Activated T-cell treated with anti-CD3 and anti-CD28 coated beads, Interleukin-2, amount 50 U/mL, for 72 hours (primary cell): ENCODE measurements at places on chromosomes 7 and 10. TPM values are rescaled to one million over a fixed set of nuclear protein-coding genes. Genes with fewer than 3 reads are reported as not detected.
A peak's percentile ranks its signal among the peaks of the same experiment; 100 is the strongest.

Gene ARPC1B
- 202 TPM for total RNA-seq

Gene ARHGEF5
- total RNA-seq, result 13.4 TPM

DNA sequence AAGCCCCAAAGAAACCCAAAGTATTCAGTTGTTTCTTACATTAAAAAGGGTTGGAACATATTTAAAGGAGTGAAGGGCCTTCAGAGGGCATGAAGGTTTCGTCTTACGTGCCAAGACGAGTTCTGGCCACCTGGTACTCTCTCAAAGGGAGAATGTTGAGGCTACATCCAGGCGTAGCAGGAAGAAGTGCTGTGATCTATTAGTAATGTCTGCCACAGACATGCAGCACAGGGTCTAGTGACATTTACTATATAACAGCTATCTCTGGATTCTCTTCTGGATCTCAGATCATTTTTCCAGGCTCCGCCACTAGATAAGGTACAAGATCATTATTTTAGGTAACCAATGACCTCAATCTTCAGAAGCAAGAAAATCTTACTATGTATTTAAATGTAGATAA is 76.5 kb upstream of the ARID5B start:
- no peaks in the 10 kb centered on the region for H3K36me3 ChIP-seq
- H3K27ac ChIP-seq, result no peak overlapping the region
- H3K27me3 ChIP-seq, result no peaks in the 10 kb centered on the region
- no peak overlapping the region for H3K4me3 ChIP-seq

DNA sequence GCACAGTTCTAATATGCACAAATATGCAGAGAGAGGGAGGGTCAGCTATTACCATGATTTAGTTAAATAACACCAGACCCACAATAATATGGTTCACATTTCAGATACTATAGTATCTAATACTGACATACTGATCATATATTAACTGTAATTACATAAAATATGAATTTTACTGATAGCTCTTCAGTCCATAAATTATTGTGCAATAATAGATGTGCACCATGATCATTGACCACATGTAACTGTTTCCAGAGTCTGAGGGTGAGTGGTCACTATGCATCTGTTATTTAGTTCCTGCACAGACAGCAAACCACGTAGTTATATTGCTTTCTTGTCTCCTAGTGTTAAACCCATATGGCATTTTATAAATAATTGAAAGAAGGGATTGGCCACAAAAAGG is 29.3 kb downstream of the PPP1R17 start:
- H3K27me3 ChIP-seq, result no peaks in the 10 kb centered on the region
- no peak for DNase-seq
- H3K4me3 ChIP-seq, result no peak overlapping the region
- no peaks in the 10 kb centered on the region for H3K4me1 ChIP-seq

GRCh38 chr10:124650820-124651401 is 93.3 kb downstream of the FAM53B start:
- peak overlapping the region; percentile 12 for H3K27ac ChIP-seq
- peak overlapping the region; percentile 77 for H3K4me3 ChIP-seq
- H3K4me1 ChIP-seq, result peaks cover 86% of the 10 kb centered on the region
- peaks cover 2% of the 10 kb centered on the region for H3K36me3 ChIP-seq
- H3K27me3 ChIP-seq, result no peaks in the 10 kb centered on the region

DNA sequence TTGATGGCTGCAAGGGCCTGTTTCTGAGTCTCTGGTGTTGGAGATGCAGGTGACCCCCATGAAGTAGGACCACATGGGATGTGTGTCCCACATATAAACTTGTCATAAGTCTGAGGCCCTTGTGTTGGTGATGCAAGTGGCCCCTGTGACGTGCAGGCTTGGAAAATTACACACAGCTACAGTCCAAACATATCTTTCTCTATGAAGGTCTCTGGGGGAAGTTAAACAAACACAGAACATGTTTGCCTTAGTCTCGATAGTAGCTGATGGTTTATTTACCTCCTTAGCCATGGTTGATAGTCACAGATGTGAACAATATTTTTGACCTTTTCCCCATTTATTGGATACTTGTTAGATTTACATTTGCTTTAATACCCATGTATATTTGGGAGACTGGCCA is 64.7 kb downstream of the ADCY1 start:
- H3K27me3 ChIP-seq, result peaks cover 8% of the 10 kb centered on the region
- no peaks in the 10 kb centered on the region for H3K4me1 ChIP-seq
- H3K36me3 ChIP-seq, result no peaks in the 10 kb centered on the region
- H3K4me3 ChIP-seq, result no peak overlapping the region
- no peak for DNase-seq

GRCh38 chr10:33189808-33190207 is 144.7 kb downstream of the NRP1 start:
- no peak for DNase-seq
- peaks cover 28% of the 10 kb centered on the region for H3K27me3 ChIP-seq
- no peaks in the 10 kb centered on the region for H3K36me3 ChIP-seq

- no peaks in the 10 kb centered on the region for H3K4me1 ChIP-seq
- no peak for DNase-seq
- peaks cover 33% of the 10 kb centered on the region for H3K27me3 ChIP-seq
- no peaks in the 10 kb centered on the region for H3K36me3 ChIP-seq
- no peak overlapping the region for H3K4me3 ChIP-seq
- H3K27ac ChIP-seq, result no peak overlapping the region
Observed at GRCh38 chr10:116704926-116705325, 37.4 kb downstream of the HSPA12A start.

Gene CUTC
- total RNA-seq, result 23.8 TPM

Gene RAMP3
- not detected for total RNA-seq

Gene HKDC1
- 1.6 TPM for total RNA-seq

- peaks cover 14% of the 10 kb centered on the region for H3K4me1 ChIP-seq
- no peaks in the 10 kb centered on the region for H3K27me3 ChIP-seq
- no peak for DNase-seq
- H3K36me3 ChIP-seq, result peaks cover 2% of the 10 kb centered on the region
- H3K4me3 ChIP-seq, result no peak overlapping the region
Observed at GRCh38 chr7:128007303-128007680, 23.9 kb downstream of the LRRC4 start.

DNA sequence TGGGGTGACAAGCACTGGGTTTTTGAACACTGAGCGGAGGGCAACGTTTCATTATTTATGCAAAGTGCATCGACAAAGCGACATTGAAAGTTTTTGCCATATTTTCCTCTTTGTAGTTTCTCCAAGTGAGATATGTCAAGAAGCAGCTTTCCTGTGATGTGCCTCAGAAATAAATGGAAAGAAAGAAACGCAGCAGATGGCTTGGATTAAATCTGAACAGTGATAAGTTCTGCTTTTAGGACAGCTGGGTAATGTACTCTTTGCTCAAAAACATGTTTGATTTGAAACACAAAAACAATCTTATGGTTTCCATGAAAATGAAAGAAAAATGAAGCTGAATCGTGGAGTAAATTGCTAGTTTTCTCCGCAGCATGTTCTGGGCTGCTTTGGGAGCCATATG is 166.3 kb downstream of the PTPRN2 start:
- no peak for DNase-seq
- no peaks in the 10 kb centered on the region for H3K4me1 ChIP-seq

DNA sequence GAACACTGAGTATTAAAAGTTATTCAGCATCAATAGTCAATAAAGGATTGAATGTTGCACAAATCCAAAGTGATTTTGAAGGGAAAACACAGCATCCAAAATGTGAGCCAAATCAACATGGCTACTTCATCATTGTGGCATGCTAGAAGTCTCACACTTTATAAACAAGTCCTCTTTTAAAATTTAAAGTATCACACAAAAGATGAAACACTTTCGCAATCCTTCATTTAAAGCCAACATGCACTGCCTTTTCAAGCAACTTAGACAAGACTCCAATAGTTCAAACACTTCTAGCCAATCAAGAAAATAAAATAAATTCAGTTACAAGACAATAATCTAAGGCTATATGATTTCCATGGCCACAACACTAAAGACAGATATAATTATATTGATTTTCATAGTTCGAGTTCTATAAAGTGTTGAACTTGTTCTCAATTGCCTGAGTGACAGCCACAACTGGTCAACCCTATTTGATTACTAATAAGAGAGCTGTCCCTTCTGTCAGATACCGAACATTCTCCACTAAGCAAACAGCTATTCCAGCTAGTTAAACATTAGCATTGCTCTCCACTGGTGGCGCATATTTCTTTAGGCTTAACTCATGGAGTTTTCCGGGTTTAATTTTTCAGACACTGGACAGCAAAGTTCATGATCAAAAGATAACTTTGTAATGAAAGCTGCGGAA is 8.3 kb downstream of the EBF3 start:
- DNase-seq, result no peak
- H3K36me3 ChIP-seq, result peaks cover 2% of the 10 kb centered on the region
- peaks cover 8% of the 10 kb centered on the region for H3K4me1 ChIP-seq
- H3K4me3 ChIP-seq, result no peak overlapping the region
- H3K27me3 ChIP-seq, result peaks cover 69% of the 10 kb centered on the region
- no peak overlapping the region for H3K27ac ChIP-seq

DNA sequence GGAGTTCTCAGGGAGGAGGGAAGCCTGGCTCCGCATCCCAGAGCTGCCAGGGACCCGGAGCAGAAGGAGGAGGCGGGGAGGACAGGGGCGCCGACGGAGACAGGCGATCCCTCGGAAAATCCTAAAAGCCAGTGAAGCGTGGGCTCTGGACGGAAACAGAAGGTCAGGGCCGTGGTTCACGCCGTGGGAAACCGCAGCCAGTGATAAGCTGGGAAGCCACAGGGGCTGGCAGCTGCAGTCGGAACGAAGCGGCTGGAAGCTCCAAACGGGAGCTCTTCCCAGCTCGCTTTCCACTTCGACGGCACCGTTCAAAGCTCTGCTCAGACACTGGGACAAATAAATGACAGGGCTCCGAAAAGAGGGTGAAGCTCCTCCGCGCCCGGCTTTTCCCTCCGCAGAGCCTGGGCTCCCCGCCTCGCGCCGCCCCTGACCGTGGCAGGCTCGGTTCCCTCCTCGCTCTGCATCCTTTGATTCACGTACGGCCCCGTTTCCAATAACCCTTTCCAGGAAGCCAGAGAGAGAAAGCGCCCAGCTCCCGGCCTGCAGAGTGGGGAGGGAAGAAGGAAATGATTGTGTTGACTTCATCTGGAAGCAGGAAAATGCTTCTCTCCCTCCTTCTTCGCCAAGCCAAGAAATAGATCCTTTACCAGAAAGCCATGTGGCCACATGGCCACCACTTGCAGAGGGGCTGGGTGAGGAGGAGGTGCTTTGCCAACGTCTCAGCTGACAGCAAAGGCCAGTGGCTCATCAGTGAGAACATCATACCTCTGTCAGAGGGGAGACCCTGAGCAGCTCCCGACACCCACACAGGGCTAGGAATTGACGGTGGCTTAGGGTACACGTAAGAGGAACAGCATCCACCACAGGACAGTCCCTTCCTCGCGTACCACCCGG is 57.4 kb downstream of the ADRB1 start:
- H3K27ac ChIP-seq, result no peak overlapping the region
- no peaks in the 10 kb centered on the region for H3K36me3 ChIP-seq
- no peak for DNase-seq
- peak overlapping the region; percentile 82 for H3K4me3 ChIP-seq
- peaks cover 32% of the 10 kb centered on the region for H3K4me1 ChIP-seq

- no peak overlapping the region for H3K4me3 ChIP-seq
- H3K27me3 ChIP-seq, result no peaks in the 10 kb centered on the region
- no peak for DNase-seq
- H3K36me3 ChIP-seq, result no peaks in the 10 kb centered on the region
Observed at GRCh38 chr10:111835574-111835973, 348.0 kb downstream of the GPAM start.

Gene LIPF
- total RNA-seq, result not detected

- peak overlapping the region; percentile 61 for H3K4me3 ChIP-seq
Observed at GRCh38 chr7:106421181-106421762, 136.5 kb upstream of the NAMPT start.

- no peak for DNase-seq
- H3K27me3 ChIP-seq, result peaks cover 36% of the 10 kb centered on the region
- no peaks in the 10 kb centered on the region for H3K36me3 ChIP-seq
- H3K4me3 ChIP-seq, result no peak overlapping the region
Observed at GRCh38 chr7:150874401-150875198, 22.3 kb downstream of the AOC1 start.

DNA sequence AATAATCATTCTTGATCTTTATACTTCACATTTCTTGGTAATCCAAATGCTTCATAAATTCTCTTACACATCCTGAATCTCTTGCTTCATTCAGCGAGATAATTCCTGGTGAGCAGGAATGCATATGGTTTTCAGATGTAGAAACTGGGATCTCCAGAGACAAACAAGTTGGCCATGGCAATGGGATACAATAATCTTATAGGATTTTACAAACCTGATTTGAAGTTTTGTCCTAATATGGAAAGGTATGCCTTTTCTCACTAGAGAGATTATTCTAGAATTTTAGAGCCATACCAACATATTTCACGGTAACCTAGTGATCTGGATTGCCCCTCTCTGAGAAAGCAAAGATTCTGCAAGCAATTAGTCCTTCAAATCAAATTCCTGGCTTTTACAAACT is 13.1 kb upstream of the TRDMT1 start:
- no peaks in the 10 kb centered on the region for H3K27me3 ChIP-seq
- DNase-seq, result no peak
- peak overlapping the region; percentile 61 for H3K4me3 ChIP-seq
- peaks cover 2% of the 10 kb centered on the region for H3K36me3 ChIP-seq
- H3K27ac ChIP-seq, result peak overlapping the region; percentile 99

DNA sequence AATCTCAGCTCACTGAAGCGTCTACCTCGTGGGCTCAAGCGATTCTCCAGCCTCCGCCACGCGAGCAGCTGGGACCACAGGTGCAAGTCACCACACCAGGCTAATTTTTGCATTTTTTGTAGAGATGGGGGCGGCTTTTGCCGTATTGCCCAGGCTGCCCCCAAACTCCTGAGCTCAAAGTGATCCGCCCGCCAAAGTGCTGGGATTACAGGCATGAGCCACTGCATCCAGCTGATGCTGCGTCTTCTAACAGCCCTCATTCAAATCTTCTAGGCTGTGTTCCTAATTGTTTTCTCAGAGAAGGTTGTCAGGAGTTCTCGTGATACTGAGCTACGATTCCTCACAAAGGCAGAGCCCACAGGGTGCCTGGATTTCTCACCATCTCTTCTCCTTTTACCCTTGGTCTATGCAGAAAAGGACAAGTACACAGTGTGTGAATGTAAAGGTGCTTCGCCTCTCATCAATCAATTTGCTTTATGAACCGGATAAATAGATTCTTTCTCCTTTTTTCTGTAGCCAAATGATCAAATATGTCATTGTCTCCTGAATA is 247.3 kb upstream of the PTN start:
- DNase-seq, result no peak
- H3K27me3 ChIP-seq, result peaks cover 14% of the 10 kb centered on the region
- H3K27ac ChIP-seq, result no peak overlapping the region

Gene VSTM4
- total RNA-seq, result not detected

GRCh38 chr10:51425431-51425830 is 274.0 kb downstream of the CSTF2T start:
- H3K27ac ChIP-seq, result no peak overlapping the region
- DNase-seq, result no peak
- no peaks in the 10 kb centered on the region for H3K36me3 ChIP-seq
- H3K4me1 ChIP-seq, result no peaks in the 10 kb centered on the region

- peaks cover 6% of the 10 kb centered on the region for H3K36me3 ChIP-seq
- H3K4me1 ChIP-seq, result peaks cover 40% of the 10 kb centered on the region
- H3K27me3 ChIP-seq, result no peaks in the 10 kb centered on the region
- H3K4me3 ChIP-seq, result no peak overlapping the region
- H3K27ac ChIP-seq, result peak overlapping the region; percentile 7
- DNase-seq, result peak; percentile 57
Observed at GRCh38 chr7:129607471-129608120, 3.9 kb upstream of the NRF1 start.

Gene SEPHS1
- total RNA-seq, result 44.7 TPM

Gene BBS9
- total RNA-seq, result 10.8 TPM

- no peak overlapping the region for H3K4me3 ChIP-seq
- DNase-seq, result no peak
- H3K4me1 ChIP-seq, result peaks cover 9% of the 10 kb centered on the region
- peaks cover 67% of the 10 kb centered on the region for H3K27me3 ChIP-seq
- no peak overlapping the region for H3K27ac ChIP-seq
Observed at GRCh38 chr10:101075775-101076174, 14.0 kb downstream of the KAZALD1 start.
